Stimulated activated CD8-positive, alpha-beta memory T cell treated with anti-CD3 and anti-CD28 coated beads, Interleukin-4, amount 100 ng/mL, for 48 hours (primary cell): ENCODE measurements at places on chromosomes 7 and 10.

DNA sequence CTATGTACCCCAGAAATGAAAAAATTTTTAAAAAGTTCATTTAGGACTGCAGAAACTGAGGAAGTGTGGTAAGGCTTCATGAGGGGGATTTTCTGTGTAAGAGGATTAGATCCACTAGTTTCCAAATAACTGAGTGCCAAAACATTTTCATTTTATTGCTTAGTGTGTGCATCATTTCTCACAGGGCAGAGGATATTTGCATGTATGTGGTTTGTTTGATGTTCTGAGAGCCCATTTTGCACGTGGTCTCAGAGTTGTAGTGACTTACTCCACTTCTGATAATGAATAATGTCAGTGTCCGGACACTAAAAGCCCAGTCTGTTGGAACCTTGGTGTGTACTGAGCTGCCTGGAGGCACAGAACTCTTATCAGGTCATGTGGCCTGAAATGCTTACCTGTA lies 299.9 kb downstream of the AUTS2 start:
- DNase-seq, result no peak

- no peak for DNase-seq
These were observed 126.0 kb upstream of the ANKRD1 start for GRCh38 chr10:91046869-91047268.

- DNase-seq, result peak; percentile 31
These were observed 40.3 kb downstream of the NRCAM start for GRCh38 chr7:108415821-108416536.

DNA sequence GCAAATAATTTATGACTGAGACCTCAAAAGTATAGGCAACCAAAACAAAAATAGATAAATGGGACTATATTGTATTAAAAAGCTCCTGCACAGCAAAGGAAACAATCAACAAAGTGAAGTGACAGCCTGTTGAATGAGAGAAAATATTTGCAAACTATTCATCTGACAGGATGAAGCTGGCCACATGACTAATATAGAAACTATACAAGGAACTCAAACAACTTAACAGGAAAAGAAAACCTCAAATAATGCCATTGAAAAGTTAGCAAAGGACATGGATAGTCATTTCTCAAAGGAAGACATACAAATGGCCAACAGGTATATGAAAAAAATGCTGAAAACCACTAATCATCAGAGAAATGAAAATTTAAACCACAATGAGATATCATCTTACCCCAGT lies 245.1 kb downstream of the STK31 start:
- no peak for DNase-seq

DNA sequence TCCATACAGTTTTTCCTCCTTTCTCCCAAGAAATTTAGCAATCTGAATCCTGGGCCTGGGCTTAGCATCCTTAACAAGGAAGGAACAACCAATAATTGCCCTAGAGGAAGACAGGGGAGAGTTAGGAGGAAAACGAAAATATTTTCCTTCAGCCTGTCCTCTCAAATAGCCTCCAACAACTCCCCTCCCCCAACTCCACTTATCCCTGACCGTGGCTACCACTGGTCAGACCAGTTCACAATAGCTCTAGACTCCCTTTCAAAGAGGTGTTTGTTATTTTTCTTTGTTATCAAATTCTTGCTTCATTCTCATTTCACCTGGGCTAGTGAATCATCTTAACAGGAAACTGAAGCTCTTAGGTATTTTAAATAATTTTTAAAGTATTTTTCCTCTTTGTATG lies 114.1 kb downstream of the CPED1 start:
- no peak for DNase-seq

DNA sequence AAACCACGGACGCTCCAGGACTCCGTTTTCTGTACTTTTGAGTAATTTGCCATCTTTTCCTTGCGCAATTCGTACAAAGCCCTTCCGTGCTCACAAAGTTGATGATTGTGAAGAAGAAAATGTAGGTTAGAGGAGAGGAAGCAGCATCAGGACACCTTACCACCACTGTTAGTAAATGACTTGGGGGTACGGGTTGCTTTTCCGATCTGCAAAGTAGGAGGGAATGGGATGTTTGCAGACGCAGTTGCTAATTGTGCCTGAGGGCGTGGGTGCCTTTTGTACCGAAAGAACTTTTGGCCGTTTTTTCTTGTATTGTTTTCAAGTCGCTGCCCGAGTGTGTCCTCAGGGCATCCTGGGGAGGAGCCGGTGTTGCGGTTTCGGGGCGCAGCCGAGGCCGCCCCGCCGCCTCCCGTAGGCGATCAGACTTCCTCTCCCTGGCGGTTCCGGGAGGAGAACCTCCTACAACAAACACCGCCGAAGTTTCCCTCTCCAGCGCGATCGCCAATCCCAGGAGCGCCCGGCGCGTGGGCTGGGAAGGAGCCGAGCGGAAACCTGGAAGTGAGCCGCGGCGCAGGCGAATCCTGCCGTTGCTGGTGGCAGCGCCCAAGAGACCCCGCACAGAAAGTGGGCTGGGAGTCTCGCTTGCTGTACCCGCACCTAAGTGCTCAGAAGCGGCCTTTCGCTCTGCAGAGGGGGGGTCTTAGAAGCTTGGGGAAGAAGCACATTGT lies 1.0 kb downstream of the PRR15 start:
- DNase-seq, result peak; percentile 24

DNA sequence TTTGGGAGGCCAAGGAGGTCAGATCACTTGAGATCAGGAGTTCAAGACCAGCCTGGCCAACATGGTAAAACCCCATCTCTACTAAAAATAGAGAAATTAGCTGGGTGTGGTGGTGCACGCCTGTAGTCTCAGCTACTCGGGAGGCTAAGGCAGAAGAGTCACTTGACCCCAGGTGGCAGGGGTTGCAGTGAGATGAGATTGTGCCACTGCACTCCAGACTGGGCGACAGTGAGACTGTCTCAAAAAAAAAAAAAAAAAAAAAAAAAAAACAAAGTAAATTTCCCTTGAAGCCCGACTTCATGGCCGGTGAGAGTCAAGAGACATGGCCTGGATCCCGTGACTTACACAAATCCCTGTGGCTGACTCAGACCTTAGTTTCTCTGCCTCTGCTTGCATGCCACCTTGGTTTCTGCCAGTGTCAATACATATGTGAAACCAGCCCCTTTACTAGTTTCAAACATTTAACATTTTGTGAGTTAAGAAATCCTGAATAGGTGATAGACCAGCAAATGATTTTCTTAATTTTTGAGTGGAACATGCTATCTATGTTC lies 62.8 kb downstream of the ZEB1 start:
- DNase-seq, result no peak

- no peak for DNase-seq
These were observed 3.3 kb downstream of the TRPV5 start for GRCh38 chr7:142930126-142930730.

GRCh38 chr7:128842674-128843641 lies 12.8 kb downstream of the FLNC start:
- DNase-seq, result no peak

DNA sequence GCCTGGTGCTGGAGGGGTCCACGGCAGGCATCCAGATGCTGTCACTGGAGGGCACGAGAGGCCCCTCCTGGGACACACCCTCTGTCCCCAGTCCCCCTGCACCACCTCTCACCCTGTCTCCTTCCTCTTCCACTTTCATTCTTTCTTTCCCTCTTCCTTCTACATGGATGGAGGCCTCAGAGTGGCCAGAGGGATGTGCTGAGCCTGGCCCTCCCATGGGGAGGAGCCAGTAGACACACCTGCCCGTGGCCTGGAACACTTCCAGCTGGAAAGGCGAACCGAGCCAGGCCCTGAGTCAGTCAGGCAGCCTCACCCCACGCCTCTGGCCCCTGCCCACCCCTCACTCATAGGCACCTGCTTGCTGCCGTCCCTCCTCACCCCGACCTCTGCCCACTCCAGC lies 55.9 kb upstream of the MXI1 start:
- DNase-seq, result no peak

GRCh38 chr10:120634659-120635058 lies 177.6 kb downstream of the PLPP4 start:
- DNase-seq, result peak; percentile 24

- DNase-seq, result no peak
These were observed 218.3 kb downstream of the AHR start for GRCh38 chr7:17516771-17517170.

DNA sequence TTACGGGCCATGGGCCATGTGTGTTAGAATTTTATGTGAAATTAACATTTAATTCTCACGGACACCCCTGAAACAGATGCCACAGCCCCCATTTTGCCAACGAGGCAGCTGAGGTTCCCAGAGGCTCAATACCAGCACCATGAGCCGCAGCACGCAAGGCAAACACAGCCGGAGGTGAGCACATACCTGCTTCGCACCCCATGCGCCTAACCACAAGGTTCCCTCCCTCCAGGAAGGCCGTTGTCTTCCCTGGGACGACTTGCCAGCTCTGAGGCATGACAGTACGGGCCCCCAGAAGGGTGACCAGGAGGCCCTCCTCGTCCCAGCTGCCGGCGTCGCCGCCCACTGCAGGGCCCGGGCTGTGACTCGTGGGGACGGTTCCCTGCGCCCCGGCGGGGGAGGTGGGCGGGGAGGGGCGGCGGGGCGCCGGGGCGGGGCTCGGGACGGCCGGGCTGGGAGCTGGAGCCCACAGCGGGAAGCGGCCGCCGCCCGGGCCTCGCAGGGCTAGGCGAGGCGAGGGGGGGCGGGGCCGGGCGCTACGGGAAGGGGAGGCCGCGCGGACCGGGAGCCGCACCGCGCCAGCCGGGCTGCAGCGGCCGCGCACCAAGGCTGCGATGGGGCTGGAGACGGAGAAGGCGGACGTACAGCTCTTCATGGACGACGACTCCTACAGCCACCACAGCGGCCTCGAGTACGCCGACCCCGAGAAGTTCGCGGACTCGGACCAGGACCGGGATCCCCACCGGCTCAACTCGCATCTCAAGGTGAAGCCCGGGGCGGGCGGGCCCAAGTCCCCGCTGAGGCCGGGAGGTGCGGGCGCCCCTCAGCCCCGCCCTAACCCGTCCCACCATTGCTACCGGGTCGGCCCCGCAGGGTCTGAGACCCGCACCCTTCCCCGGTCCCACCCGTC lies at the start of gene CAV2:
TSS of gene CAV2 (plus strand) at position 571 of the 910 bp plus-strand sequence. CDS start at position 615, 44 bp downstream.
- peak; percentile 37 for DNase-seq

- DNase-seq, result no peak
These were observed 87.4 kb downstream of the CELF2 start for GRCh38 chr10:11104772-11105675.

DNA sequence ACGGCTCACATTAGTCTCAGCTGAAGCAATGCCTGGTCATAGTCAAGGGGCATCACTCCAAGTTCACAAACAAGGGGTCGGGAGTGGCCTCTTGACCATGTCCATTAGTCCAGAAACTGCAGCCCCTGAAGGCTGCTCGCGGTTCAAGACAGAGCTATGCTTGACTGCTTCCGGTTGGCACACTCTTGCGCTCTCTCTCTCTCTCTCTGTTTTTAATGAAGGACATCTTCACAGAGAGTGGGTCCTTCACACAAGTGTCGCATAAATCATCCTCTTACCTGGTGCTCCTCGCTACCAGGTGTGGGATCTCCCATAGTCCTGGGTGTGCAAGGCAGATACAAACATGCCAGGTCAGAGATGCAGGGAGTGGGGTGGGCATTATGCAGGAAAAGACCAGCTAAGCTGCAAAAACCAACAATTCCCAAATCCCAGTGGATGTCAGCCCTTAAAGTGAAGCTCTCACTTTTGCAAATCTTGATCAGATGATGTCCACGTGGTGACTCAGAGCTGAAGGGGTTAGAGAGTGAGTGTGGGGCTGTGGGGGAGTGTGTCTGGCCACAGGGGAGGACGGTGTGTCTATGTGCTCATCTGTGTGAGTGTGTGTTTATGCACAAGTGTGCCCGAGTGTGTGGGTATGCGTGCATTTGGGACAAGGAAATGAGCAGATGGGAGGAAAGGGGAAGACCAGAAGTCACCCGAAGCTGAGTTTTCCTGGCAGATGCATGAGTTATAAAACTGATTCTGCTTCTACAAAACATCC lies 83.7 kb upstream of the PPP2R2D start:
- DNase-seq, result peak; percentile 10
